SHP77 treated with DMSO at 0.1 percent for 48 hours (cell line): ENCODE measurements at places on chromosomes 12 and 14.

DNA sequence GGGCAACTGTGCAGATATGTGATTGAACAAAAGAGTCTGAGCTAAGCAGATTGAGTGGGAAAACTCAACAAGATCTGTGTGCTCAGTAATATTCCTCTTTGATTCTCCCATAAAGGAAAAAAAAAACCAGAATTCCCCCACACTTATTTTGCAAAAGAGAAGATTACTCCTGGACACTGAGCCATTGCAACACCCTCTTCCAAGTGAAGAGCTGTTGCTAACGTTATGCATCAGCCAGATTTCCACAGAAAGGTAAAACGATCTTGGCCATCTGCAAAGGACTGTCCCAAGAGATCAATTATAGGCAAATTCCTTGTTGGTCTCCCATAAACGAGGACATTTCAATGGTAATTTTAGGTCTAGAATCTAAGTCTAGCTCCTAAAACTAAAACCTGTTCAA is 587.7 kb downstream of the C12orf50 start:
- DNase-seq, result no peak

DNA sequence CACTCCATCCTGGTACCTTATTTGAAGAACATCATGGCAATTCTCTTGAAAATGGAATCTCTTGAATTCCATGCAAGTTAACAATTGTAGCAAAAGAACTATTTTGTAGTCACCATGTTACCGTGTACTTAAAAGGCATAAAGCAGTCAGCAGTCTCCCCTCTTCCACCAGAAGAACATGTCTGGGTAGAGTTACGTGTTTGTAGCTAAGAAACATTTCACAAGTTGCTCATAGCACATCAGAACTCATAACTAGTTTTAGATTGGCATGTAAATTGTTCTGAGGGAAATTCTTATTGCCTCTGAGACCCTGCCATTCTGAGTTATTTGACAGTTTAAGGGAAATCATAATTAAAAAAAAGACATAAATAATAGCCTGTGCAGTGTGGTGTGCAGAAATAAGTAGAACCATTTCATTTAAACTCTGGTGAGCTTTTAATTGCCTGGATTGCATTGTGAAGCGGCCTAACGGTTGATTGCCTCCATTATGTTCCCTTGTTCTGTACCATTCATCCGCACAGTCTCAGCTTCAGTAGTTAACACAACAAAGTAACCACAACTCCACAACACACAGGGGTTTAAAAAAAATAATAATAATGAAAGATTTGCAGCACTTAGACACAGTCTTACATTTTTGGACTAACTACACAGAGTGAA is 2.6 kb downstream of the LMO3 start:
- DNase-seq, result no peak

DNA sequence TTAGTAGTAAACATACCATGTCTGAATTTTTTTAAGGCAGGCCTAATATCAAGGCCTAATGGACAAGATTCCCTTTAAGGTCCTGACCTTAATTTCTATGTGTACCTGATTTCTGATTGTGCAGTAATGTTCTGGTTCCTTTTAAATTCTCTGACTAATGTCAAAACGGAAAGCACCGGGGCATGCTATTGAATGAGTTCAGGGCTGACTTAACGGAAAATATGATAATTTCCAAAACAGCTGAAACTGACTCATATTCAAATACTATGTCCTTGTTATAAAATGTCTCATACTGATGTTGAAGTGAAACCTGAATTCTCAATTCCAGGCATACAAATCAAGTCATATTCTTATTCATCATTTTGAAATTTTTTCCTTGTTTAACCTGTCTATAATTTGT is 6.7 kb downstream of the TAS2R43 start:
- no peak for DNase-seq

DNA sequence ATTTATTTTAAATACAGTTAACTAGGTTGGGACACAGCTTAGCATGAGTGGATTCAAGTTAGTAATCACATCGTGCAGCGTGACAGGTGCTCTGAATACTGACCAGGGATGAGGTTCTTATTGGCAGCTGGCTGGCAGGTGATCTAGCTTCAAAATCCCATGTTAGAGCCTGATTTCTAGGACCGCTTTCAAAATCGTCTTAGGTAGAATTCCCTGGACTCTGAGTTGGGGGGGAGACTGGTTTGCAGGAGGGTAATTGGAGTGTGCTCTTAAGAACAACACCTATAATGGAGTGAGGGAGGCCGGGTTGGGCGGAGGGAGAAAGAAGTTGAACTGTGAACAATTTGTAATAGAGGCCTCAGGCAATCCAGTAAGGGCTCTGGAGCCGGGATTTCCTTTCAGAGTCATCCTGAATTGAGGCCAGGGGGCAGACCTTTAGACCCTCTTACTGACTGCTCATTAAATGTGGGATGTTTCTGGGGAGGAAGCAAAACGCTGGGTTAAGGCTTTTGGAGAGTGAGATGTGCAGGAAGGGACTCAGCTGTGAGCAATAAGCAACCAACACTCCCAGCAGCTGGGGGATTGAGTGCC is 874 bp upstream of the YARS2 start:
- DNase-seq, result no peak

GRCh38 chr12:18332173-18332572 is 70.9 kb downstream of the PIK3C2G start:
- no peak for DNase-seq

DNA sequence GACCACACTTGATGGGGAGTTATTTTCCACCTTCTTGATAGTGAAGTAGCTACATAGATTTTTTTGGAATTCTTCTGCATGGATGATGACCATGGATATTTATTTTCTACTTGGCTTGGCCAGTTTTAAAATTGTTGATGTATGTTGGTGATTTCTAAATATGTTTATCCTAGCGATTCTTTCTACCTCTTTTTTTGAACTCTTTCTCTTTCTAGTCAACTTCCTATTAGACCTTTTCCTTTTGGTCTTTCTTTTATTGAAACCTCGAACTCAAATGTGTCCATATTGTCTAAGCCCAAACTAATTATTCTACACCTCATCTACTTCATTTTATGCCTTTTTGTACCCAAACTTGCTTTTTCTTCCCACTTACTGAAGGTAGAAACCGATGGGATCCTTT is 37.0 kb downstream of the CCDC91 start:
- no peak for DNase-seq

DNA sequence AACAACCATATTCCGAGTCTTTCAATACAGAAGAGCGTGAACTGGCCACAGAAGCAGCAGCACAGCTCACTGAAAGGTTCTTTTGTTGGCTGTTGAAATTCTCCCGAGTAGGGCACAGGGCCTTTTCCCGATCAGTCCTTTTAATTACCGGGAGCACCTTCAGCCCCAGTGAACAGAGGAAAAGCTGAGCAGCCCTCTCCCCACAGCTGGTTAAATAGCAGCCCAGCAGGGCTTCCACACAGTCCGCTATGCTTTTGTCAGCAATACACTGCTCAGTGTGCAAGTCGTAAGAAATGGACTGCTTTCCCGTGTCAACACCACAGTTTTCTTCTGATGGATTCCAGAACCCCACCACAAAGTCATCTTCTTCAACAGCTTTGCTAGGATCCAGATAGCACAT is 61.3 kb downstream of the DICER1 start:
- no peak for DNase-seq

GRCh38 chr14:35285168-35286002 is 6.8 kb upstream of the PSMA6 start:
- DNase-seq, result no peak

GRCh38 chr14:67575684-67576083 is 24.4 kb downstream of the PIGH start:
- DNase-seq, result no peak

DNA sequence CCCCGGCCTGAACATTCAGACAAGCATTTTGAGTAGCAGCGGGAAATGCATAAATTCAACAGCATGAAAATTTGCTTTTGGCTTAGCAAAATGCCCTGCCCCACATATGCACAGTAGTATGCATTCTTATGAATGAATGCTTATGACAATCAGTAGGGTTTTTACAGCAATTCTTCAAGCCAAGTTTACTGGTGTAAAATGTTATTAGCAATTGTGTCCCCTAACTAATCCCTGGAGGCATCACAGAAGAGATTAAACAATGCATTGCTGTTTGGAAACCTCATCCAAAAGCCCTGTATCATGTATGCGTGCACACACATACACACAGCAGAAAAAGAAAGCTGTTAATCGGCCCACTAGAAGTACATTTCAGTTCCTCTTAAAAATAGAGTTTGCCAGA is 406.5 kb downstream of the LRIG3 start:
- no peak for DNase-seq

DNA sequence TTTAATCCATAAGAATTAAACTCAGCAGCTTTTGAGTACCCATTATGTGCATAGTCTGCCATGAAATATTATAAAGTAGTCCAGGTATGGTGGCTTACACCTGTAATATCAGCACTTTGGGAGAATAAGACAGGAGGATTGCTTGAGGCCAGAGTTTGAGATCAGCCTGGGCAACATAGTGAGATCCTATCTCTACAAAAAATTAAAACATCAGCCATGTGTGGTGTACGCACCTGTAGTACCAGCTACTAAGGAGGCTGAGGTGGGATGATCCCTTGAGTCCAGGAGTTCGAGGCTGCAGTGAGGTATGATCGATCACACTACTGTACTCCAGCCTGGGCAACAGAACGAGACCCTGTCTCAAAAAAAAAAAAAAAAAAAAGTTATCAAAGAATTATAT is 15.3 kb downstream of the MARK3 start:
- no peak for DNase-seq

- DNase-seq, result no peak
Measured at GRCh38 chr12:96197503-96198272, 3.5 kb downstream of the ELK3 start.

DNA sequence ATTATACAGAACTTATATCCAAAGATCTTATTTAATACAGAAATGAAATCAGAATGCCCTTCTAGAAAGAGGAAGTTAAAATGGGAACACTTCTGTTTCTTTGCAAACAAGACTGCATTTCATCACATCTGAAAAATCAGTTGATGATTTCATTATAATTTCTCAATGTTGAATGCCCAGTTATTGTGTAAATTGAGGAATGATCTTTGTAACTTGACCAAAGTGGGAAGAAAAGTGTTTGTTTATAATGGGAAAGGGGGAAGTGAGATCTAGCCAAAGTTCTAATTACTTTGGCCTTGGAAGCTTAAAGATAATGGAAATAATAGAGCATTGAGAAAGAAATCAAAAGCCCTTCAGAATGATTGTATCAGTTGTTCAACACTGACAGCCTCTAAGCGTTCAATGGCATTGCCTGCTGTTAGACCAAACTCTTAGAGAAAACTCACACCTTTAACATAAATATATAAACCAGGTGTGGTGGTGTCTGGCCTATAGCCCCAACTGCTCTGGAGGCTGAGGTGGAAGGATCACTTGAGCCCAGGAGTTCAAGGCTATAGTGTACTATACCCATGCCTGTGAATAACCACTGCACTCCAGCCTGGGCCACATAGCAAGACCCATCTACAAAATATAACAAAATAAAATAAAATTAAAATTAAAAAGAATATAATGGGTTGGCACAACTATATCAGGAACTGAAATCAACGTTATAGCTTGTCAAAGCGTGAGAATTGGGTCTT is 9.9 kb upstream of the LYZ start:
- no peak for DNase-seq

DNA sequence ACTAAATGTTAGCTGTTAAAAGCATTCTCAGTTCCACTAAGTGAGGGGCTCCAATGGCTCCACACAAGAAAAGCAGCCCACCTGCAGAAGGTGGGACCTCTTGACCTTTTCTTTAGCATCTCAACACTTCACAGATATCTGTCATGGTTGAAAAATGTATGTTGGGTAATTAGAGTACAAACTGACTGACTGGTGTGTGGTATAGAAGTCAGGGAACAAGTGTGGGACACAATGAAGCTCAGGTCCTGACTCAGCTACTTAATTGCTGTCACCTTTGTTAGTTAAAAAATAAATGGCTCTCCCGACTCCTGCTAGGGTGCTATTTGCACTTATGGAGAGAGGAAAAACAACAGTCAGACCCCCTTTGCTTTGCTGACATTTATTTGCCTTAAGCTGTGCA is 299.0 kb downstream of the TTC6 start:
- DNase-seq, result no peak

- DNase-seq, result no peak
Measured at GRCh38 chr14:101242442-101243385, 318.6 kb upstream of the DIO3 start.

- no peak for DNase-seq
Measured at GRCh38 chr12:62787023-62787422, 147.9 kb downstream of the PPM1H start.

- no peak for DNase-seq
Measured at GRCh38 chr12:19038209-19038608, 91.3 kb upstream of the PLEKHA5 start.

DNA sequence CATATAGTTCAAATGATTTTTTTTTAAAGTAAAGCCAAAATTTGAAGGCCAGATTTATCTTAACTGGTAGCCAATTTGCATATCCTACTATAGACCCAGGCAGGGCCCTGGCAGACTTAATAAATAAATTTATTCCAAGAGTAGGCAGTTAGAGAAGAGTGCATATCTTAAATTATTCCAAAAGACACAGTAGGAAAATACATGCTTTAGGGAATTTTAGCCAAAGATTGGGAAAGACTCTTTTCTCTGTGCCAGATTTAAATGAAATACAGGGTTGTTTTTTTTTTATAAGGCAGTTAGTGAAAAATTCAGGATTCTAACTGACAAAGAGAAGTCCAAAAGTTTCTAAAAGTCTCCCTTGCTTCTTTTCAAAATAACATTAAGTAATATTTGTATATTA is 65.5 kb downstream of the ST8SIA1 start:
- no peak for DNase-seq

- no peak for DNase-seq
Measured at GRCh38 chr12:43028826-43029225, 439.3 kb upstream of the PRICKLE1 start.

- DNase-seq, result no peak
Measured at GRCh38 chr14:102970496-102970895, 48.0 kb downstream of the AMN start.

- no peak for DNase-seq
Measured at GRCh38 chr12:57934819-57935218, 6.5 kb upstream of the ATP23 start.

GRCh38 chr14:51211149-51211548 is 28.9 kb upstream of the TMX1 start:
- DNase-seq, result peak; percentile 88

- DNase-seq, result no peak
Measured at GRCh38 chr12:107311682-107312081, 218.3 kb upstream of the CRY1 start.

DNA sequence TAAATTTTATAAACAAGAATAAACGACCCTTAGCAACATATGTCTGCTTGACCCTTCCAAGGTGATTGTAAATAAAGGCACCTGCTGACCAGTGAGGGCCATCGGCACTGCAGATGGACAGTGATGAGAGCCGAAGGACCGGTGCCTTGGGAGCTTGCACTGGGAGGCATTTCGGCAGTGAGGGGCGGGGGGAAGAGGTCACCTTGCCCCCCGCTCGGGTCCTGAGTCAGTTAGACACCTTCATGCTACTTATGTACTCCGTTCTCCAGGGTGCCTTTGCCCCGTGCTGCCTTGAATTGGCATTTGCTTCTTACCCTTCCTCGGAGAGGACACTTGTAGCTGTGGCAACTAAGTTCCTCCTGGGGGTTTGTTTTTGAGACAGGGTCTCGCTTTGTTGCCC is 23.0 kb downstream of the MMAB start:
- DNase-seq, result no peak
